CD4-positive, CD25-positive, alpha-beta regulatory T cell (primary cell): ENCODE measurements at places on chromosomes 16 and 17.

DNA sequence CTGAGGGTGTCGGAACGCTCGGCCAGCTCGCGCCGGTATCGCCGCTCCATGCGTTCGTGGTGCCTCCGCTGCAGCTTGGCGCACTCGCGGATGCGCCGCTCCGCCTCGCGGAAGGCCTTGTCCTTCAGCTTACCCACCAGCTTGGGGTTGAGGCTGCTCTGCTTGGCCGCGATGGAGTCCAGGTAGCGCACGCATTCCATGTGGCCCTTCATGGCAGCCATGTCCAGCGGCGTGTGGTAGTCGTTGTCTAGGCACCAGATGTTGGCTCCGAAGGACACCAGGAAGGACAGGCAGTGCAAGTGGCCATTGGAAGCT is 2.8 kb downstream of the USH1G start:
- DNase-seq, result no peak

DNA sequence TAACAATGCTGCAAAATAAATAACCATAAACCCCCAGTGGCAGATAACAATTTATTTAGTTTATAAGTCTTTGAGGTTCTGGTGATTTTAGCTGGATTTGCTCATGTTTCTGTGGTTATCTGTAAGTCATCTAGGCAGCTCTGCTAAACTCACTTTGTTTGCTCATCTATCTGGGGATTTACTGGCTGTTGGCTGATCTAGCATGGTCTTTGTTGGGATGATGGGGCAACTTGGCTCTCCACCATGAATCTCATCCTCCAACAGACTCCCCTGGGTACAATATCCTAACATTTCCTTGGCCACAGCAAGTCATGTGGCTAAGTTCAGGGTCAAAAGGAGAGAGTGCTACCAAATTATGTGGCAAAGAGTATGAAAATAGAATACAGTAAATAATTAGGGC is 359.3 kb downstream of the CA10 start:
- no peak for DNase-seq

- DNase-seq, result peak; percentile 22
Measured at GRCh38 chr16:66400503-66401380, 26.4 kb upstream of the BEAN1 start.

- DNase-seq, result no peak
Measured at GRCh38 chr16:85698935-85699558, 10.3 kb upstream of the GINS2 start.

DNA sequence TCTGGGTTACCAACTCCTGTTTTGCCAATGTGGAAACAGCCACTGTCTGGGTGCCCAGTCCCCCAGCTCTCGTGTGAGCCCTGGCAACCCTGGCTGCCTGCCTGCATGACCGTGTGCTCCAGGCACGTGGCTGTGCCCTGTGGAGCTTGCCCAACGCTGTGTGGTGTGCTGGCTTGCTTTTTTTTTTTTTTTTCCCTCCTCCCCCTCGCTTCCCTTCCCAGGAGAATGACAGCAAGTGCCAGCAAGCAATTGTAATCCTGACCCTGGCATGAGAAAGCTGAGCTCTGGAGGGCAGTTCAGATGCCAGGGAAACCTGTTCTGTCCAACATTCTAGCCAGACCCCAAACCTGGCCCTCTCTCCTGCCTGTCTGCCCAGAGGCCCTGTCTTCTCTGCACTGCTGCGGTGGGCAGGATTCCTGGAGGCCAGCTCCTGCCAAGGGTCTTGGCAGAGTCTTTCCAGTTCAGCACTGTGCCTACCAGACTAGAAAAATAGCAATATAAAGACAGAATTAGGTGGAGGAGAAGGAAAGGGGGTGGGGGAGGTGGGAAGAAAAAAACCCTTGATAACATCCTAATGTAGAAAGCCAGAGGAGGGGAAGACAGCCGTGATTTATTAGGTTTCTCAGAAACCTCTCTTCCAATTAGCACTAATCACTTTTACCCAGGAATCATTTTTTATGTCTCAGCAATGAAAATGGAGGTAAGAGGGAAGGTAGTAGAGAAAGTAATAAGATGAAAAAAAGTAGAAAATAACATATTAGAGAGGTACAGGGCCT is 9.0 kb downstream of the HLF start:
- DNase-seq, result no peak

DNA sequence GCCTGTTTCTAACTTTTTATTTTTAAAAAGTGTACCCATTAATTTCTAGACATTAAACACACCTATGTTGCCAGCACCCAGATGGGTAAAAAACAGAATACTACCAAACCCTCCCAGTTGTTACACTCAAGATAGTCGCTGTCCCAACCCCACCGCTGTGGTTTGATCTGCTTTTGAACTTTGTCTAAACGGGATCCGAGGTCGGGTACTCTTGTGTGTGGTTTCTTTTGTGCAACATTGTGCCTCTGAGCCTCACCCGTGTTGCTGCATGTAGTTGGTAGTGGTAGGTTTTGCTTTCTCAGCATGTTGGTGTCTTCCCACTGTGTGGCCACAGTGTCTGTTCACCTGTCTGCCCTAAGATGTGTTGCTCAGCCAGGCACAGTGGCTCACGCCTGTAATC is 4.3 kb downstream of the KLHL36 start:
- peak; percentile 68 for DNase-seq

GRCh38 chr17:70636517-70637133 is 467.3 kb downstream of the KCNJ2 start:
- DNase-seq, result peak; percentile 25

GRCh38 chr16:1237990-1238389 is 2.5 kb upstream of the TPSAB1 start:
- DNase-seq, result no peak
